ENCODE measurements at places on chromosomes 11 and 22.

- DNase-seq, result no peak
Observed at GRCh38 chr22:47547881-47548650, 785.6 kb downstream of the TBC1D22A start.

GRCh38 chr11:12241401-12241800, 131.0 kb downstream of the MICAL2 start:
- no peak for DNase-seq

DNA sequence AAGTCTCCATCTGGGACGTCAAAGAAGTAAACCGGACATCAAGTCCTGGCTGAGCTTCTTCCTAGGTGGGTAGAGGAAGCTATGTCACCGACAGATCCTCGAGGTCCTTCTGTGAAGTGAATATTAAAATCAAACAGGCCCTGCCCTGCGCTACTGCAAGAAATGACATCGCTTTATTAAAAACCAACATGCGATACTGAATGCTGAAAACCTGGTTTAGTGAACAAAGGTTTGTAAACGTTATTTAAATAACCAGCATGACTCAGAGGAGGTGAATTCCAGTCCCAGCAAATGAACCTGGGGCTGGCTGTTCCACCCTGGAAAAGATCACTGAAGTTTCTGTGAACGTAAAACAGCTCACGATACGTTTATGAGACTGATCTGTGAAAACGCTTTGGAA, 645 bp downstream of the RTCB start:
- no peak for DNase-seq

GRCh38 chr22:29692327-29692640, 27.5 kb upstream of the CABP7 start:
- no peak for DNase-seq

DNA sequence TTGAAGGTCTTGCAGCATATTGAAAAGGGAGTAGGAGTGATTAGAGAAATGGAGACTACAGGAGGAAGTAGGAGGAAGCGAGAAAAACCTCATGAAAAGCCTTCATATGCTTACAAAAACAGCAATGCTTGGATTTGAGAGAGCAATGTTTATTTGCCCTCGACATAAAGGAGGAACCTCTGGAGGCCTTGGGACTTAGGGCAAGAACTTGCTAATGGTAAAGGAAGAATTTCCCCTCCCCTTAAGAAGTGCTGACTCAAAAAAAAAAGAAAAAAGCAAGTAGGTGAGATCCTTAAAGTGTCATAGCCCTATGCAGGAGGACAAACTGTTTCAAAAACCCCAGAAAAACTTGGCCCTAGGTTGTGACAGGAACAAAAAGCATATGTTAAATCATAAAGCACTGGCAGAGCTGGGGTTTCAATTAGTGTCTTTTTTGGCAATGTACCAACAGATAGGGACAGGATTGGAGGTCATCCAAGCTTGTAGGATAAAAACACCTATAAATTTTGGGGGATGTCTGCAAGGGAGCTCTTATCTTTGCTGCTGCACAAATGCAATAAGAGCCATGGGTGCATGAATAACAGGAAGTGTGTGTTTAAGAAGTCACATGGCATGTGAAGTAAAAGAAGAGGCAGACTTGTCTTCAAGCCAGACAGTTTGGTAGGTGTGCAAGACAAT, 4.9 kb downstream of the GLYAT start:
- DNase-seq, result no peak

GRCh38 chr11:69189059-69189458, 33.3 kb downstream of the SMIM38 start:
- no peak for DNase-seq

GRCh38 chr22:46422896-46423295, 87.4 kb downstream of the TRMU start:
- DNase-seq, result no peak

DNA sequence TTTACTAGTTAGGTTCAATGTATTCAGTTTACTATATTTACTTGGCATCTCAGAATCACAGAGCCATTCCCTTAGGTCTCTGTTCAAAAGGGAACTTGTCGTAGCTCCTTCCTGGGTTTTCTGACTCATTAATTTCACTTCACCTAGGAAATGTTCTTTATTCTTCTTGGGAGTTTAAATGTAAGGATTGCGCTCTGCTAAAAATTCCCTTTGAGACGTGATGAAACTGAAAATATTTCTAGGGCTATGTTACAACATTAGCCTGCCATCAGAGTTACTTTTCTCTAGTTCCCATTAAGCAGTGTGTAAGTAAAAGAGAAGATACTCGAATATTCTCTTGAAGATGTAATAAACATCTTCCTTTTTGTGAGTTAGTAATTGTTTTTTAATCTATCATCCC, 209.5 kb downstream of the CASP12 start:
- no peak for DNase-seq

DNA sequence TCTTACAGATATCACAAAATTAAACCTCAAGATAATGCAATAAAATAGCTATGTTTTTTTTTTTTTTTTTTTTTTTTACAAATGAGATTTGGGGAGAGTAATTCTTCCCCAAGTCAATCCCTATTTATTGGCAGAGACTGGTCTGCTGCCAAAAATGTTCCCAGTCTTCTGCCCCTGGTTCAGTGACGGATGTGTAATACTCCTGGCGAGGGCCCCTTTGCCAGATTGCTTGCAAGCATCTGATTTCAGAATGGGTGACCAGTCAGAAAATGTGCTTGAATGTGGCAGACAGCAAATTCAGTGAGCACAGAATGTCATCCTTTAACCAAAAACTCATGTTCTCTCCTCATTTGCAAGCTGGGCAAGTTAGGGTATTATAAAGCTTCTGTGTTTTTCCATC, 363.8 kb upstream of the MTNR1B start:
- DNase-seq, result no peak

GRCh38 chr11:1111545-1112212, 37.0 kb downstream of the MUC2 start:
- DNase-seq, result peak; percentile 24

DNA sequence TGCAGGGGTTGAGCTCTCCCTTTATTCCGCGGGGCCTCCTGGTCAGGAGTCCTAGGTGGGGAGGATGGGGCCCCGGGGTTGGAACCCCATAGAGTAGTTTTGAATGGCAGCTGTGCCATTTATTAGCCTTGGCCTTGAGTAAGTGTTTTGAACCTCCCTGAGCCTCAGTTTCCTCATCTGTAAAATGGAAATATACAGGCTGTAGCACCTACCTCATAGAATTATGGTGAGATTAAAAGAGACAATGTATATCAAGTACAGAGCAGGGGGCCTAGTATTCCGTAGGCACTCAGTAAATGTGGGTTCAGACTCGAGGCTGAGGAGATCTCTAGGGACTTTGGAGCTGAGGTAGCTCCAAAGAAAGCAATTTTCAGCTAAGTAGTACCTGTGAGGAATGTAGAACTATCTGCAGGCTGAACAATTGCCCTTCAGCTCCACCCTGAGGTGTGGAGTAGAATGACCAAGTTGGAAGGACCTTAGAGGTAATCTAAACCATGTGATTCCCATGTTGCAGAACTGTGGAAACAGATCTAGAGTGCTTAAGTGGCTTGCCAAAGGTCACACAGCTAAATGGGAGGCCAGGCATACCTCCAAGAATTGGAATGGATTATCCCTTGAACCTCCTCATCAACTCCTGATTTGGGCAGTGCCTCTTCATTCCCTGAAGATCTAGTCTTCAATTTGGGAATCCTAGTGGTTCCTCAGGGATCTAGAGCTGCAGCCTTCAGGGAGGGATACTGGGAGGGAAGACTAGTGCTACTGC, 682 bp downstream of the PGAP2 start:
- DNase-seq, result peak; percentile 1

GRCh38 chr11:48019217-48019584, 38.8 kb downstream of the PTPRJ start:
- DNase-seq, result no peak

- DNase-seq, result no peak
Observed at GRCh38 chr11:133269267-133269666, 263.0 kb downstream of the OPCML start.

DNA sequence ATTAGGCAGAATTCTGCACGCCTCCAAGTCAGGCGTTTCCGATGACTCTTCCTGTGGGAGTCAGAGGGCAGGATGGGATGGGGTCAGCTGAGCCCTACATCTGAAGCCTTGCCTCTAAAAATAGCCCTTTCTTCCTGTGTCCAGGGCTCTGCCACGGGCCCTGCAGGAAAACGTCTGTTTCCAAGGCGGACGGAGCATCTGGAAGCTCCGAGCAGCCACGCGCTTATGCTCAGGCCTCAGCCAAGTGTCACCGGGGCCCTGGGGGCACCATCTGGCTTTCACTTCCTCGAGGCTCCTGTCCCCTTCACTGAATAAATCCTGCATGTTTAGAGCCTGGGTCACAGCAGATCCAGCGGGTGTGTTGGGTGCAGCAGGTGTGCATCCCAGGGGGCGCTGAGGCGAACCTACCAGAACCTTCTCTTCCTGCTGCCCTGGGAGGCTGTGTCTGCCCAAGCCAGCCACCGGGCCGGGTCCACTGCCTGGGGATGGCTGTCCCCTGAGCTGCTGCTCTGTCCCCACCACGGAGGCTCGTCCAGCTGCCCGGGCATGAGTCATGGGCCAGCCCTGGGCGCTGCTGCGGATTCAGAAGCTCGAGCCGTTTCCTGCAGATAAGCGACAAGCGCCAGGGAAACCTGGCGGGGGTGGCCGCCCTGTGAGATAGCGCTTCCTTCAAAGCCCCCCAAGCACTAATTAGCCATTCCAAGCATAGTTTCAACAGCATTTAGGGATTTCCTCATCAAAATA, 32.0 kb upstream of the LINC01488 start:
- DNase-seq, result peak; percentile 90

- no peak for DNase-seq
Observed at GRCh38 chr11:92888696-92889095, 80.8 kb upstream of the MTNR1B start.

GRCh38 chr22:37552524-37553163, 7.6 kb upstream of the CDC42EP1 start:
- no peak for DNase-seq

DNA sequence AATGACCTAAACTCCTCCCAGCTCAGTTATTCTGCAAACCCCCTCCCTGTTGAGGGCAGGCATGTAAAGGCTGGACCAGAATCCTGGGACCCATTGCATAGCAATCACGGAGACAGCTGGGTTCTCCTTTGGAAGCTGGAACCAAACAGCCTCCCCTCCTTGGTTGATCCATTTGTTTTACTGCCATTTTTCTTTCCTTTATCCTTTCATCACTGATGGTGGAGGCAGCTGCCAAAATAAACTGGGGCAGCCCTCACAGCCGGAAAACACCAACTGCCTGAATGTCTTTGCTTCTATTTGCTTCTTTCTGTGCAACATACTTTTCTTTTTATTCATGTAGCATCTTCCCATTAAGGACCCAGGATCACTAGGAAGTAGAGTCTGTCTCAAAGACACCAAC, 150.0 kb upstream of the SYT13 start:
- DNase-seq, result no peak

DNA sequence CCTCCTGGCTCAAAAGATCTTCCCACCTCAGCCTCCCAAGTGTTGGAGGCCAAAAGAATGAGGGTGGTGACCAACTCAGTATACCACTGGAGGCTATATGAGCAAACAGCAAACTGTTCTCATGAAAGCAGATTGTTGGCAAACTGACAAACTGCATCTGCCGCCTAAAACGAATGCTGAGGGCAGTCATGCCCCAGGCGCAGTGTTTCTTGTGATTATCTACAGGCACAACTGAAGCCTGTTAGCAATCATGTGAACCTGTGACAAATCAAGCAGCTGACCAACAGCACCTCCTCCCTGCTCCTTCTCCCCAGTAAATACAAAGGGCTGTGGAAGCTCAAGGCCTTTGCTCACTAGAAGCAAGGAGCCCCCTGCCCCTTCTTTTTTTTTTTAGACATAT, 47.8 kb downstream of the BTBD10 start:
- no peak for DNase-seq

- DNase-seq, result peak; percentile 66
Observed at GRCh38 chr11:76604081-76604625, 66.4 kb downstream of the LRRC32 start.

GRCh38 chr11:46066335-46066734, 54.9 kb downstream of the PHF21A start:
- DNase-seq, result no peak

DNA sequence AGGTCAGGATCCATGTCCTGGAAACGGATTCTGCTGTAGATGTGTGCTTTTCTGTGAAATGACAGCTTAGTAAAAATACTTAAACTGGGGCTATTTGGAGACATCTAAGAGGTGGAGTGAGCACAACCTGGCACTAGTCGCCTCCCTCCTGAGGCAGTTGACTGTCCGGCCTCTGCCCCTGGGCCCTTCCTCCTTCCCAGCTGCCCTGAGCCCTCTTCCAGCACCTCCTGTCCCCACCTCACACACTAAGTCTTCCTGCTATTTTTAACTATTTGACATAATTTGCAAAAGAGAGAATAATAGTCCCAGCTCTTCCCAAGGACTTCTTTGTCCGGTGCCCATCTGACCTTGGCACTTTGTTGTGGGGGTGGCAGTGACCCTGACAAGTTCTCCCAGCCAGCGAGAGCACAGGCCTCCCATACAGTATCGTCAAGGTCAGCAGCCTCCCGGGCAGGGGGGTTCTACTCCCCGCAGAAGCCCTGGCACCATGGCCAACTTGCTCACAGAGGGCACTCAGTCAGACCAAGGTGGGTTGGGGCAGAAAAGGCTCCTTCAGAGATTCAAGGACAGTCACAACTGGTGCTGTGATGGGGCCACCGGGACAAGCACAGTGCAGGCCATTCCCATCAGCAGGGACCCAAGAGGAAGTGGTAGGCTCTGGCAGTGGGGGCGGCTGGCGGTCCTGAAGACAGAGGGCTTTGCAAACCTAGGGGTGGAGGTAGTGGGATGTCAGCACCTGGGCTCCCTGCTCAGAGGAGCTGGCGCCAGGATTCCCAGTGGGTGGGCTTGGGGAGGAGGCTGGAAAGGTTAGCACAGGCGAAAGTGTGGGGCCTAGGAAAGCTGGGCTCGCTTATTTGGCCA, 5.5 kb upstream of the NEAT1 start:
- peak; percentile 73 for DNase-seq

- DNase-seq, result no peak
Observed at GRCh38 chr11:60925868-60926267, 1.6 kb downstream of the TMEM132A start.

GRCh38 chr22:39900306-39901227, at the start of gene GRAP2:
Gene GRAP2, plus strand, starts transcription at chr22:39901084. Its CDS starts 46,023 bp downstream, at chr22:39947107.
- DNase-seq, result no peak

GRCh38 chr22:50302564-50302963, 4.9 kb downstream of the PLXNB2 start:
- no peak for DNase-seq

DNA sequence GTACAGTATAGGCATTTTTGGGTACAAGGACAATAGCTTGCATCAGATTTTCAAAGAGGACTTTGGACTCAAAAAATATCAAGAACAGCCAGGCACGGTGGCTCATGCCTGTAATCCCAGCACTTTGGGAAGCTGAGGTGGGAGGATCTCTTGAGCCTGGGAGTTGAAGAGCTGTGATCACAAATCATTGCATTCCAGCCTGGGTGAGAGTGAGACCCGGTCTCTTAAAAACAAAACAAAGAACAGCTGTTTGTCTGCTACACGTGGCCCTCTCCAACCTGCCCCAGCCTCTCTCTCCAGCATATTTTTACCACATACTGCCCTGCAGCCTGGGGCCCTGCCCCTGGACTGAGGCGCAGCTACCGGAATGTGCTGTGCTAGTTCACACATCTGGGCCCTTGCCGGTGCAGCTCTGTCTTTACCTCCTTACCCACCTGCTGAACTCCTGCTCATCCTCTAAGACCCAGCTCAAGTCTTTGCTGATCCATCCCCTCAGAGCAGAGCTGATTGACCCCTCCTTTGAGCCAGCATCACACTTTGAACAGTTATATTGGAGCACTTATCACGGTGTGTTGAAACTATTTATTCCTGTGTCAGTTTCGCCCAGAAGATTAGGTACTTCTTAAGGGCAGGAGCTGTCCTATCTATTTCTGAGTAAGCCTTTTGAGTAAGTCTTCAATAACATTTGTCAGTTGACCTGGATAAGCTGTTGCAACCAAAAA, 29.4 kb downstream of the GRIK4 start:
- DNase-seq, result no peak
